ENCODE measurements at places on chromosomes 5 and 9. TPM values are rescaled to one million over a fixed set of nuclear protein-coding genes. Genes with fewer than 3 reads are reported as not detected.

MSMP gene
- 23.5 TPM for polyA plus RNA-seq

THOC3 gene
- polyA plus RNA-seq, result 39.4 TPM

GRXCR2 gene
- polyA plus RNA-seq, result not detected

FAM78A gene
- 45.9 TPM for polyA plus RNA-seq

EGFL7 gene
- polyA plus RNA-seq, result 1,605 TPM

EPB41L4B gene
- 0.11 TPM for polyA plus RNA-seq

DNA sequence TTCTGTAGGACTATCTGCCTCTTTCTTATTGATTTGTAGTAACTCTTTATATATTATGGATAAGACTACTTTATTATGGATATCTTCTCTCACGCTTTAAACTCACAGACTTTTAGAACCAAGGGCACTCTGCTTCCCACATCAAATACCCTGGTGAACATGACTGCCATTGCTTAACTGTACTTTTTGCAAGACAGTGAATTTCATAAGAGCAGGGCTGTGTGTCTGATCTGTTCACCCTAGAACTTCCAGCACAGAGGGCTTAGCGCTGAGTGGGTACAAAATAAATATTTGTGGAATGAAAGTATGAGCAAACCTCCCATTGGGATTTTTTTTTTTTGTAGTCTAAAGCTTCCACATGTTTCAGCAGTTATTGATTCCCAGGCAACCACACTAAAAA is 84.8 kb downstream of the CFAP77 start:
- no peak for DNase-seq

DNA sequence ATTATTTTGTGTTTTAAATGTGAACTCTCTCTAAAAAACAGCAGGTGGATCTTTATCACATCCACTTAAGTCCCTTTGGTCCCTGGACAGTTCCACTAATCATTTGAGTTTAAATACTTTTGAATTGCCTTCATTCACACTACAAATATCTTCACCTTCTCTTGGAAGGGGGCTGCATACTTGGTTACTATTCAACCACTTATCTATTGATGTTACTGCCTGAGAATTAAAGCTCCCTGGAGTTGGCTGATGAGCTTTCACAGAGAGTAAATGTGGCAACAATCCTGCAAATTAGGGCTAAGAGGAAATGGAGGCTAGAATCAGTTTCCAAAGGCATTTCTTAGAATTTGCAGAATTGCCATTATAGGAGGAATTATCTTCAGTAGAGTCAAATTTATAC is 180.4 kb downstream of the ST8SIA4 start:
- no peak for DNase-seq

DNA sequence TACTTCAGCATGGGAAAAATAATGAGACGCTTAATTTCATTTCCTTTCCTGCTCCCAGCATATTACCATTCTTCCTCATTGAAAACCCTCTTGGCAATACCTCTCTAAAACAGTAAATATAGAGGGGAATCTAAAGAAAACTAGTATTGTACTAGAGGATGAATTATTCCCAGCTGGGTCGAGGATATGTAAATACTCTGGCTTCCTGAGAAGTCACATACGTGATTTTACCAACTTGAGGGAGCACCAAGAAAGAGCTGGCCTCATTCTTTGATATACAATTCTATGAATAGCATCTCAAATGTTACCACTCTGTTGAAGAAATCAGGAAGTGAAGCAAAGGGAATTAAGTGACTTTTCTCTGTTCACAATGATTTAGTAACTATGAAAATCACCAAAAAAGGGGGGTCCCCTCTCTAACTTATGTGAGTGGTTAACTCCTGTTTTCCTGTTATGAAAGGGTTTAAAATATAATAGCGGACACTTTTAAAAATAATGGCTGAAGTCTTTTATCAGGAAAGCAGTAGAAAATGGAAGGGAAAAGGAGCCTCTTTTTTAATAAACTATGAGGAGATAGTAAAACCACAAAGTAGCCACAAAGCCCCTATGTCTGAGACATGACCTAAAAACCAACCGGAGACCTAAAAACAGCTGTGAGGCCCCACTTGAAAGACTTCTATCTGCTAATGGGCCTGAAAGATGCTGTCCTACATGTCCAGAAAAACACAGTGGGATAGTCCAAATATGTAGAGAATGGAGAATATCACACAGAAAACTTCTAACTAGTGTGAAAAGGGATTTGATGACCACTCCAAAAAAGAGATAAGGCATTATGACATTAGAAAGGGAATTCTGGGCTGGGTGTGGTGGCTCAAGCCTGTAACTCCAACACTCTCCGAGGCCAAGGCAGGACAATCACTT is 42.6 kb downstream of the LPAR1 start:
- no peak for DNase-seq

DNA sequence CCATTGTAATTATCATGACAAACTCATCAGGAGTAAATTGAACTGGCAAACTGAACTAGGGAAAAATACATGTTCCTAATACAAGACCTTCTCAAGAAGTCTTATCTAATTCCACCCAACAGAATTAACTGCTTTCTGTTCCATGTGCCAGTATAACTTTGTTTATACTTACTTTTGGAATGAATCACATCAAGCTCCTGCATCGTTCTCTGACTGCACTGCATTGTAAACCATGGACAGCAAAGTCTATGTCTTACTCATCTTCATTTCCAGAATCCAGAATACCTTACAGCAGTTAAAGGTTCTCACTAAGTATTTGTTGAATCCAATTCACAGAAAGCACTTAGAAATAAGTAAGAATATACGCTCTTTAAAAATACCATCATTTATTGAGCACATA is 102.8 kb downstream of the PLK2 start:
- no peak for DNase-seq

DNA sequence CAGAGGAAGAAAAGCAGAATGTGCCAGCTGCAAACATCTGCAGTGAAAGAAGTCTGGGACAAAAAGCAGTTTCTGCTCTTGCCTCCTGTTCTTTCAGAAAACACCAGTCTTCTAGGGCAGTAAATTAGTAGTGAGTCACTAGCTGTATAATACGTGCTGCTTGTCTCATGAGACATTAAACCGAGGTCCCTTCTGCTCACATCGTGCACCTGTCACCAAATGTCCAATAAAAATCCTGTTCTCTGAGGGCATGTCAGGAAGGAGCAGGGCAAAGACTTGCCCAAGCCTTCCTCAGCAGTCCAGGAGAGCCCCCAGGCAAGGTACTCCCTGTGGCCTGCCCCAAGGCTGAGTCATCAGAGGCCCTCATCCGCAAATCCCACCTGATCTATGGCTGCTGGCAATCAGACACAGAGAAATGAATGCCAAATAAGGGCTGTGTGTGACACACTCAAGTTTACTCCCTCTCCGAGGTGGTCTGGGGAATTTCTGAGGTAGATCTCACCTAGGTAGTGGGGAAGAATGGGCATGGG is 255.3 kb upstream of the SMARCA2 start:
- DNase-seq, result no peak

- DNase-seq, result no peak
Observed at GRCh38 chr5:156892864-156893263, 42.8 kb downstream of the PPP1R2B start.

Data from endothelial cell of umbilical vein (primary cell).